ENCODE measurements at places on chromosomes 6 and 20. TPM values are rescaled to one million over a fixed set of nuclear protein-coding genes. Genes with fewer than 3 reads are reported as not detected.

- no peak for DNase-seq
These were observed 551.0 kb upstream of the BTBD3 start for GRCh38 chr20:11366660-11367059.

DNA sequence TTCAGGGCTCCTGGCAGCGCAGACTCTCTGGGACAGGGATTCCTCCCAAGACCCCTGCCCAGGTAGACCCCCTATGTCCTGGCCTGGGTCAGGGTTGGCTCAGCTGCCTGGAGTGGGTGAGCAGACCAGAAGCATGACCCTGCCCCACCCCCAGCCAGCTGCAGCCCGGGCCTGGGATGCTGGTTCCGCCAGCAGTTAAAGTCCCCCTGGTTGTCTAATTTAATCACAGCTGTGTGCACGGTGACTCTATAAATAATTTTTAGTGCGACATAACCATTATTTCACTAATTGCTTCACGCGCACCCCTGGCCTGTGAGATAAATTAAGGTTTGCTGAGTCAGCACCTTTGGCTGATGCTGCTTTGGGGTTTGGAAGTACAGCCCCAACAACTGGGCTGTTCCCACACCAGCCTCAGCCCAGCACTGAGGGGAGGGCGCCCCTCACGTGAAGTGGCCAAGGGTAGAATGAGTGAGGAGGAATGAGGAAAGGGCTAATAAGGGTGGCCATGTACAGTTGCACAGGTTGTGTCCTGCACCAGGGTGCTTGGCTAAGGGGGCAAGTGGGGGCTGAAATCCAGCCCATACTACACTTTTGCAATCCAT lies 26.1 kb upstream of the CDH22 start:
- no peak for DNase-seq

Gene CLPSL2
- total RNA-seq = not detected

DNA sequence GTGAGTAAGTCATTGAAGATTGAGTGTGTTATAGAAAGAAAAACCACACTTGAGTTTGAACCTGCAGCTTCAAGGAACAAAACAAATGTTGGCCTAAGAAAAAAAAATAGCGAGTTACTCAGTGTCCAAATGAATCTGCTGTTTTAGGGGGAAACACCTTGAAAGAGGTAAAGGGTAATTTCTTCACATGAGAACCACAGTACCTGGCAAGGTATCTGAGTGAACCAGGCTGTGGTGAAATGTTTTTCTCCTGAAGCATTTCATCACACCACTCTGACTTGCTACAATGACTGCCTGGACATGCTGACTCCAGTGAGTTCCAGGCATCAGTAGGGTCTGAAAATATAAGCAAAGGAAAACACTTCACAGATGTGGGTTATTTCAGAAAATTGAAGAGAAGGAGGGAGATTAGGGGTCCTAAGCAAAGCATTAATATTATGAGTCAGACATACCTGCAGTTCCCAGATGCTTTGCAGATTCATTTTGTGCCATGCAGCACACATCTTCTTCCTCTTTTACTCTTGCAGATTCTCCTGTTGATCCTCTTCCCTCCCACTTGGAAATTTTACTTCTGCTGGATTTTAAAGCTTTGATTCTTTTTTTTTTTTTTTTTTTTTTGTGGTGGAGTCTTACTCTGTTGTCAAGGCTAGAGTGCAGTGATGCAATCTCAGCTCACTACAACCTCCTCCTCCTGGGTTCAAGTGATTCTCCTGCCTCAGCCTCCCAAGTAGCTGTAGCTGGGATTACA lies 206.2 kb upstream of the SGK1 start:
- DNase-seq = no peak

DNA sequence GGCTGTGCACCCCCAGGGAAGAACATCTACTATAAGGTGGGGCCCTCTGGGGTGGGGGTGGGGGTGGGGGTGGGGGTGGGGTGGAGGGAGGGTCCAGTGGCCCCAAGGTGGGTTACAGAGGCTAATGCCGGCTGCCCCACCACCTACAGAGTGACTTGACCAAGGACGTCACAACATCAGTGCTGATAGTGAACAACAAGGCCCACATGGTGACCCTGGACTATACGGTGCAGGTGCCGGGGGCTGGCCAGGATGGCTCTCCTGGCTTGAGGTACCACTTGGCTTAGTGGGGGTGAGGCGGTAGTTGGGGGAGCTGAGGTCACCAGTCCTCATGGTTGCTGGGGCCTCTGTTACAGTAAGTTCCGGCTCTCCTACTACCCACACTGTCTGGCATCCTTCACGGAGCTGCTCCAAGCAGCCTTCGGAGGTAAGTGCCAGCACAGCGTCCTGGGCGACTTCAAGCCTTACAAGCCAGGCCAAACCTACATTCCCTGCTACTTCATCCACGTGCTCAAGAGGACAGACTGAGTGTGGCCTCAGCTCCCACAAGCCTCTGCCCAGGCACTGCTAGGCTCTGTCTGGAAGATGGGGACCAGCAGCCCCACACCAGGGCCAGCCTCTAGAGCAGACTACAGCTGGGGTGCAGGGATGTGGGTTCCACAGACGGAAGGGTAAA lies 2.8 kb downstream of the GNMT start:
- no peak for DNase-seq

Gene SAMD10
- 16.9 TPM for total RNA-seq

DNA sequence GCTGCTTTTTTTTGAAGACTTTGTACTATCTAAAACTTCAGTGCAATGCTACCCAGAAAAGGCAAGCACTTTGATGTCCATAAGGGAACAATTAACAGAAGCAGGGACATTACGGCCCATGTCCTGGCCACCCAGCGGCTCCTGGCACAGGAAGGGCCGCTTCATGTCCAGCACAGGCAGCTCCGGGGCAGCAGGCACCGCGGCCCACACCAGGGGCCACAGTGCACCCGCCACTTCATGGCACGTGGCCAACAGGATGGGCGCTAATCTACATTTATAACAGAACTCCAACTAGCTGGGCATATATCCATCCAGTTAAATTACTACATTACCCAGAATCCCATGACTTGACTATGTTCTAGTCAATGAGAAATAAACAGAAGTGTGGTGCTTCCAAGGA lies 198.2 kb upstream of the ID4 start:
- no peak for DNase-seq

Gene SMLR1
- total RNA-seq = 0.53 TPM

- no peak for DNase-seq
These were observed 6.5 kb upstream of the C20orf204 start for GRCh38 chr20:64029293-64030117.

Gene MAP3K5
- total RNA-seq = 4.7 TPM

- DNase-seq = no peak
These were observed 23.0 kb upstream of the SLC22A7 start for GRCh38 chr6:43274916-43275597.

- DNase-seq = no peak
These were observed 54.3 kb downstream of the DLGAP4 start for GRCh38 chr20:36360429-36360828.

Gene AKAP7
- 5.3 TPM for total RNA-seq

GRCh38 chr20:43492101-43492500 lies 15.4 kb upstream of the L3MBTL1 start:
- DNase-seq = no peak

DNA sequence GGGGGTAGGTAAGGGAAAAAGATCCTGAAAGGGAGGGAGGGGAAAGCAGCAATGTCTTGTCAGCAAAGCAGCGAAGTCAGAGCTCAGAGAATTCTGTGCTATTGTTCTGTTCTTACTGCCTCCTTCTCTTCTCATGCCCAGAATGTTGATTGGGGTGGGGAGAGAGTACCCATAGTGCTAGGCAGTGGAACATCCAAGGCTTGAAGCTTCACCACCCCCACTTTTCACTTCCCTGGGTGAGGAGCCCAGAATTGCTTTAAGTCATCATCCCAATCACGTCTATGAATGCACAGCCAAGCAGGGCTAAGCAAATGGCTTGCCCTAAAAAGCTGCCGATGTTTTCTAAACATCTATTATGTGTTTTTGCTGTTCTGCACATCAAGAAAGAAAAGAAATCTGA lies 16.5 kb downstream of the REPS1 start:
- DNase-seq = no peak

DNA sequence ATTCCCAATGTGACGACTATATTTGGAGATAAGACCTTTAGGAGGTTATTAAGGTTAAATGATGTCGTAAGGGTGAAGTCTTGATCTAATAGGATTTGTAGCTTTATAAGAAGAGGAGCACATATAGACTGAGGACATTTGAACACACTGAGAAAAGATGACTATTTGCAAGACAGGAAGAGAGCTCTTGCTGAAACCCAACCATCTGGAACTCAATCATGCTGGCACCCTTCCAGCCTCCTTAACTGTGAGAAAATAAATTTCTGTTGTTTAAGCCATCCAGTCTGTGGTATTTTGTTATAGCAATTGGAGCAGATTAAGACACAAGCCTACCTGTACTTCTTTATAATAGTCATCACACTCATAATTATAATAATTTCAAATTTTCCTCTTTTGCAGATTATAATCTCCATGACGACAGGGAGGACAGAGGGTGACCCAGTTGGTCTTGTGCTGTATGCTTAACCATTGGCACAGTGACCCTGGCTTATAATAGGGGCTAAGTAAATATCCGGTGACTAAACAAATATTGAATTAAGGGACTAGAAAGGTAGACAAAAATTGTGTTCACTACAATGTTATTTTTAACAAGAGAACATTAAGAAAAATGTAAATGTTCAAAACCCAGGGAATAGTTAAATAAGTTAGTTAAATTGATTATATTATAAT lies 206.4 kb upstream of the HDDC2 start:
- no peak for DNase-seq

Gene POLR3F
- total RNA-seq = 8.5 TPM

Gene SNAP25
- total RNA-seq = 12.5 TPM

Data from type B pancreatic cell (in vitro differentiated cells).